ENCODE measurements at places on chromosomes 7 and 10.

- no peak for DNase-seq
Observed at GRCh38 chr10:103692436-103692951, 162.9 kb downstream of the SH3PXD2A start.

- no peak for DNase-seq
Observed at GRCh38 chr7:95684037-95684436, 87.7 kb upstream of the PDK4 start.

DNA sequence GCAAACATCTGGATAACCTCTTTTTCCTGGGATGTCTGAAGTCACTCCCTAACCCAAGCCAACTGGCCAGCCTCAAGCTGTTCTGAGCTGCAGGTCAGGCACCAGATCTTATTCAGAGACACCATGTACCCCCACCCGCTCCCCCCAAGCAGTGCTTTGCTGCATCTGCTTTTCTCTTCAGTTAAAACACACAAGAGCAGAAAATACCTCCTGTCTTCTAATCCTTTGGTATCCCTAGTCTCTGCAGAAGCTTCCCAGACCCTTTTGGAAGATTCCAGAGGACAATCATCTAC lies 3.0 kb downstream of the ZNF488 start:
- DNase-seq, result no peak

DNA sequence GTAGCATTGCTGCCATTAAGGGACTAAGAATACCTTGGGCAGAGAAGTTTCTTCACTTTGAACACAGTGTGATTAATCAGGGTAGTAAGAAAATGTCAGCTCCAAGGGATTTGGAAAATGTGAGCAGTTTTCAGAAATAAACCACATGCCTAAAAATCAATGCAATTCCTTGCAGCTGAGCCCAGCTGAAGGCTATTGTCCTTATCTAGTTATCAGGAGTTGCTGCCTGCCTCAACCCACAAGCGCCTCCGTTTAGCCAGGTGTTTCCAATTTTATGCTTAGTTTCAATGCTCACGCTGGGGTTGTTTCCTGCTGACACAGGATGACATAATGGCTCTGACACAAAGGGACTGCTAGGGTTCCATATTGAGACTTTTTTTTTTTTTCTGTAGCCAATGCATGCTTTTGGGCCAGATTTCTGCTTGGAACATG lies 132.3 kb upstream of the ANK3 start:
- no peak for DNase-seq

- no peak for DNase-seq
Observed at GRCh38 chr7:20407585-20408466, 77.1 kb downstream of the ITGB8 start.

DNA sequence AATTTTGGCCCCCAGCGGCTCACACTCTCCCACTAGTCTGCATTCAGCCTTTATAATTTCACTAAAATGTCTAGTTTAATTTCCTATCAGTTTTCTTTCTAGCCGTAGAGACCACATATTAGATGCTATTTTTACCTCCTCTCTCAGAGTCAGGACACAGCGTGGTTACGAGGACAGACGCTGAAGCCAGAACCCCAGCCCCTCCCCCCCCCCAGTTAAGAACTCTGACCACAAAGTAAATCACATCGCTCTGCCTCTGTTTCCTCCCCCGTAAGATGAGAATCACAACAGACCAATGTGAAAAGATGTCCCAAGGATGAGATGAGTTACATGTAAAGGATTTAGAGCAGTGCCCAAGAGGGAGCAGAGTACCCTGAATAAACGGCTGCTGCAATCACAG lies 11.1 kb upstream of the TARP start:
- no peak for DNase-seq

GRCh38 chr7:105101864-105102263 lies 87.9 kb downstream of the KMT2E start:
- DNase-seq, result no peak

DNA sequence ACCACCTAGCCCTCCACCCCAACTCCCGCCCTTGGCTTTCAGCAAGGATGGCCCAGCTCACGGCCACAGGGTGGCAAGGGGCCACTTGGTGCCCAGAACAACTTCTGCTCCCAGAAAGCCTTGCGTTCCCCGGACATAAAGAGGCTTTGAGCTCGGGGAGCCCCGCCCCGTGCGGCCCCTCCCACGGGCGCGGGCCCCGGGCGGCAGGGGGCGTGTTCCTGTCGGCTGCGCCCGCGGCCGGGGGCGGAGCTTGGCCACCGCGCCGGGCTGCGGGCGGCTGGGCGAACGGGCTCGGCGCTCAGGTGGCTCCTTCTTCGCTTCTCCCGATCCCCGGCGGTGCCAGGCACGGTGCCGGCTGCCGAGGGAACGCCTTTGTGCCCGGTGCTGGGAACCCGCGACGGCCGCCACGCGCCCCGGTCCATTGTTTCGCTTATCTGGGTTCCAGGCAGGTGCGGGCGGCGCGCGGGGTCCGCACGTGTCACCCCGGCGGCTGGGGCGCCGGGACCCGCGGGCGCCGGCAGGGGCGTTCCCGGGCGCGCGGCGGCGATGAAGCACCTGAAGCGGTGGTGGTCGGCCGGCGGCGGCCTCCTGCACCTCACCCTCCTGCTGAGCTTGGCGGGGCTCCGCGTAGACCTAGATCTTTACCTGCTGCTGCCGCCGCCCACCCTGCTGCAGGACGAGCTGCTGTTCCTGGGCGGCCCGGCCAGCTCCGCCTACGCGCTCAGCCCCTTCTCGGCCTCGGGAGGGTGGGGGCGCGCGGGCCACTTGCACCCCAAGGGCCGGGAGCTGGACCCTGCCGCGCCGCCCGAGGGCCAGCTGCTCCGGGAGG lies at the start of gene NFE2L3:
Gene NFE2L3, plus strand, starts transcription at position 246 of the 829 bp plus-strand sequence. Its CDS starts 301 bp downstream, at position 547.
- peak; percentile 25 for DNase-seq

GRCh38 chr7:138138244-138138643 lies 62.0 kb downstream of the AKR1D1 start:
- no peak for DNase-seq

- DNase-seq, result no peak
Observed at GRCh38 chr10:51700228-51700817, 928 bp upstream of the CSTF2T start.

- DNase-seq, result no peak
Observed at GRCh38 chr7:66804001-66804400, 63.5 kb downstream of the RABGEF1 start.

GRCh38 chr7:127822822-127823508 lies 171.0 kb downstream of the SND1 start:
- no peak for DNase-seq

DNA sequence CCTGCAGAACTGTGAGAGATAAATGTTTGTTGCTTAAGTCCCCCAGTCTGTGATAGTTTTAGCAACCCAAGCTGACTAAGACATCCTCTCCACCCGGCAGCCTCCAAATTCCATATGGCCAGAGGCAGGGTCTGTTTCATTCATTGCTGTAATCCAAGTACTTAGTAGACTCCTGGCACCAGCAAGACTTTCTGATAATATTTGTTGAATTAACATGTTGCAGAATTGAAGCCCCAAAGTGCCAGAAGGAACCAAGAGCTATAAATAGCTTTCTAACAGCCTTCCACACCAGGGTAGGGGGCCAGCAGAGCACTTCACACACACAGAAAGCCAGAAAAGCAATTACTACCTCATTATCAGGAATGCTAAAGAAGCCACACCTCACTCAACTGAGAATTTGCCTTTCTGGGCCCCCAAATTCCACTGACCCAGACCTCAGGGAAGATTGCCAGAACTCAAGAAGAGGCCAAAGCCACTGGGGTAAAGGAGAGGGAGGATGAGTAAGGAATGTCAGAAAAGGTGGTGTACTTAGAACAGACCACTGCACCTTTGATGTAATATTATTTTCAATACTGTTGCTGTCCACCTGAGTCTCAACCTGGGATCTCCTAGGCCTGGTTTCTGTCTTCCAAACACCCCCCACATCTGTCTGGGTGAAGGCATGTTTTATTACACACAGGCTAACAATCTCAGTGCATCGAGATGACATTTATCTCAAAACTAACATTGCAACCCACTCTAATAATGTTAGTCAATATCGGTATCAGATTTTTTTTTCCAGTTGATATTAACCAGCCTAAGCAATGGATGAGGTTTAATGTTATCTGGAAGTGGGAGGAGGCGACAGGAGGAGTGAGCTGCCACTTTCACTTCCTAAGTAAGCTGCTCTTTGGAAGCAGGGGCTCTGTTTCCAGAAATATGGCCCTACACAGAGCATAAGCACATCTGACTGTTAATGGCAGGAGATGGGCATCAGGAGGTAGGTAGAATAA lies 5.5 kb downstream of the NOD1 start:
- no peak for DNase-seq

- DNase-seq, result no peak
Observed at GRCh38 chr10:10497245-10497644, 520.4 kb upstream of the CELF2 start.

DNA sequence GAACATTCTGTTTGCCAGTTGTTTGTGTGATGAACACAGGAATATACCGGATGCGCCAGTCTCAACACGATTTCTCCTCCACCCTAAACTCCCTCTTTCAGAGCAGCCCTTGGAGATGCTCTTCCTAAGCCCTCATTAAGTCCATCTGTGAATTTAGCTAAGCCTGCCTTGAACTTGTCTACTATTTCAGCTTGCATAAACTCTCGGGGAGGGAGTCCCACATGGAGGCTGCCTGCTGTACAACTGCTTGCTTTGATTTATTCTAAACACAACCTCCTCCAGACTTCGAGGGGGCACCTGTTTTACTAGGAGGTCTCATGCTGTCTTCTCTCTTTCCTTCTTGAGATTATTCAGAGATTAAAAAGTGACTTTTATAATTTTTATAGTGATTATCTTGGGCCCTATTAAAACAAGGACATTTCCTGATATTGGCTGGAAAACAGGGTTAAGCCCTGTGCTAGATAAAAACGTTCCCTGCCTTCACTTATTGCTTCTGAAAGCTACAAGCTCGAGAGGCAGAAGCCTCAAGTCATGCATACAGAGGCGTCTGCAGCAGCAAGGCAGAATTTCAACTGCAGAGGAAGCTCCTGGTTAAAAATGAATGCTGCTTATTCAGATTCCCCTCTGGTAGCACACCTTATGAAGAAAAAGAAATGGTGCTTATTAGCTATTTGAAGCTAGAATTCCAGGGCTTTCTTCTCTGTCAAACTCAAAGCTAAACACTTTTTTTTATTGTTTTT lies 174.3 kb downstream of the FANK1 start:
- no peak for DNase-seq

DNA sequence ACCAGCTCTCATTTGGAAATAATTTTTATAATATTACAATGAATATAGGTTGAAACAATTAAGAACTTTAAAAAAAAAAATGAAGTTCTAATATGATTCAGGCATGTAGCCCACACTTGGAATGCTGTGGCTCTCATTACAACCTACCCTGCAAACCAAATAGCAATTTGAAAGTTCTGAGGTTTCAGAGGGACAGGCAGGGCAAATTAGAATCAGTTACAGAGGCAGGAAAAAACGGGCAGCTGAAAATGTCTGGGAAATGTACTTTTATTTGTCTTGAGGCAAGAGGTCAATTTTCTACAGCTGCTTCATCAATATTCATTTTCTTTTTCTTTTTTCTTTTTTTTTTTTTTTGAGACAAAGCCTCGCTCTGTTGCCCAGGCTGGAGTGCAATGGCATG lies 95.3 kb downstream of the PIP4K2A start:
- DNase-seq, result no peak

- DNase-seq, result no peak
Observed at GRCh38 chr7:3463696-3464095, 162.6 kb downstream of the SDK1 start.

DNA sequence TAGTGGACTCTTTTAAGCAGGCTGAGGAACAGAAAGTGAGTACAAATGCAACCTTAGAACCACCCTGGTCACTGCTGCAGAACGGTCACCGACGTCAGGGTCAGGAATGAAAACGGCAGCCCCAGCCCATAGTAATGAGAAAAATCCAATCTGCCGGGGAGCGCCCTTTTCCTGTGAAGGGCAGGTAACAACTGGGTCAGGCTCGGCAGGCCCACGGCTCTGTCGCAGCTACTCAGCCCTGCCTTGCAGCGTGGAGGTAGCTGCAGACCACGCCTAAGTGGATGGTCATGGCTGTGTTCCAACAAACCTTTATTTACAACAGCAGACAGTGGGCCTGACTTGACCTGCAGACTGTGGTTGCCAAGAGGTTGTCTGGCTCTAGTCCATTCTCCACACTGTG lies 563.2 kb downstream of the DNAJB6 start:
- no peak for DNase-seq

- no peak for DNase-seq
Observed at GRCh38 chr10:69957241-69957885, 95.3 kb upstream of the MACROH2A2 start.

DNA sequence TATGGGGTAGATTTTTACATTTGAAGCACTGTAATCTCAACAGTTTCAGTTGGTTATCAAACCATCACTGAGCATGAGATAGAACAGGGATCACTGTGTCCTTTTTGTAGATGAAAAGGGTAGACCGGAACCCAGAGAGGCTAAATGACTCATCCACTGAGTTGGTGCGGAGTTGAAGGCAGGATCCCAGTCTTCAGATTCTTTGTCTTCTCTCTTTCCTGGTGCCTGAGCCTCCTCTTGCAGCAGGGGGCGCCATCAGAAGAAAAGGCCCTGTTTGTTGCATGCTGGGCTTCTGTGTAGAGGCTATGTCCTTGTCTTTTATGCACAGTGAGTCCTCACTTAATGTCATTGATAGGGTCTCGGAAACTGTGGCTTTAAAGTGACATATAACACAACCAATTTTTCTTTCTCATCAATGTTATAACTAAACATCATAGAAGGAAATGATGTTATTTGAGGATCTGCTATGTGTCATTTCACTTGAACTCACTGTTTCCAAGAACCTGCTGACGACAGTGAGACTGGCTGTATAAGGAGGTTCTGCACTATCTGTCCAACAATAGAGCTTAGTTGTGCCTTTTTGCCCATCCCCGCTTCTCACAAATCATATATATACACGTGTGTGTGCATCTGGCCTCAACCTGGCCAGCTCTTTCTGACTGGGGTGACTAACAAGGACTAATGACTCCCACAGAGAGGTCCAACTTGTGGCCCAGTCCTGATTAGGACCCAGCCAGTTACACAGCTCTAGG lies 14.3 kb downstream of the ZNF282 start:
- no peak for DNase-seq

DNA sequence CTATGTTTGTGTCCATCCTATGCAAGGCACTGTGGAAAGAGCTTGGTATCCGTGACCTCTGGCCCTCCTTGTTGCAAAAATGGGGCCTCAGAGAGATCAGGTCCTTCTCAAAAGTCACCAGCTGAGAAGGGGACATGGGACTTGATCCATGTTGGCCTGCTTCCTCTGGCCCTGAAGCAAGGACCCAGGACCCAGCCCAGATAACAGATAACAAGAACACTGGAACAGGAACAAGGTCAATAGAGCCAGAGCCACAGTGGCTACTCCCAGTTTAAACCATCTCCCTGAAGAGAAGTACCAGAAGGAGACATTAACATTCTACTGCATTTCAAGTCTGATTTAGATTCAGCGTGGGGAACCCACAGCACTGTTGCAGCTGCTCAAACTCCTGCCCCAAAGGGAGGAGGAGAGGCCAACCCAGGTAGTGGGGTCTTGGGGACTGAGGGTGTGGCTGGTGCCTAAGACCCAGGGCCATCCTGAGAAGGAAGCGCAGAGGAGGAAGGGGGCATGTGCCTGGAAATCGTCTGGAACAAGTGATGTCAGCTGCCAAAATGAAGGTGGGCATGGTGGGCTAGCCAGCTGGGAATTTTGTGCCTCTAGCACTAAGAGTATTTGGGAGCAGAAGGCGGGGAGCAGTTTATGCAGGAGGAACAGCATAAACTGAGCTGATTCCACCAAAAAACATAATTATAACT lies 61.2 kb downstream of the VSTM4 start:
- DNase-seq, result no peak

- DNase-seq, result no peak
Observed at GRCh38 chr7:151135866-151136843, 31.3 kb downstream of the GBX1 start.

All from GOT3 (cell line).